Activated CD4-positive, alpha-beta T cell treated with anti-CD3 and anti-CD28 coated beads, Interleukin-2, amount 50 U/mL, for 4 hours (primary cell): ENCODE measurements at places on chromosomes 7 and 10.

DNA sequence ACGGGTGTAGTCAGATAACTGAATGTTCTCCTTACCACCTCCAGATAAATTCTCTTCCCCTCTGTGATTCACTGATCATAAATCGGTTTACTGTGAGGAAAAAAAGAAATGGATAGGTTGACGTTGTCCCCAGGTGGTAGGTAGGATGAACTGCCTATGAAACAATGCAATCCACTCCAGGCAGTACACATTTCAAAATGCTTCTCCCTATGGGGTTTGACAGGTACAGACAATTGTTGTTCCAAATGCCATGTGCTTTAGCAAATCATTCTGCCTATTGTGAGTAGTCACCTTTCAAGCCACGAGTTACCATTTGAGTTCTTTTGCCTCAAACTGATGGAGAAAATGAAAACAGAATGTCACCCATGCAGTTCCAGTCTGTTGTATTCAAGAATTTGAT, 21.8 kb downstream of the VIM start:
- DNase-seq, result no peak

DNA sequence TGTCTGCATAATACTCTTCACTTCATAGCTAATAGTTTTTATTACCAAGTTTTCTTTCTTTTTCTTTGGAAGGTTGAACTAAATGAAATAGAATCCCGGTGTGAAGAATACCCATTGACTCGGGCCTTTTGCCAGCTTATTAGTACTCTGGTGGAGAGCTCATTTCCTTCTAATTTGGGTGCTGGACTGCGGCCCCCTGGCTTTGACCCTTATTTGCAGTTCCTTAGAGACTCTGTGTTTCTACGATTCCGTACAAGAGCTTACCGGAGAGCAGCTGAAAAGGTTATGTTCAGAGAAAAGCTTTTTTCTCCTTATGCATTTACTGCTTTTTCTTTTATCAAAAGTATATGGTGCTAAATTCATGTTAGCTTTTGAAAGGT, 40.2 kb downstream of the NUP205 start:
- no peak for DNase-seq

DNA sequence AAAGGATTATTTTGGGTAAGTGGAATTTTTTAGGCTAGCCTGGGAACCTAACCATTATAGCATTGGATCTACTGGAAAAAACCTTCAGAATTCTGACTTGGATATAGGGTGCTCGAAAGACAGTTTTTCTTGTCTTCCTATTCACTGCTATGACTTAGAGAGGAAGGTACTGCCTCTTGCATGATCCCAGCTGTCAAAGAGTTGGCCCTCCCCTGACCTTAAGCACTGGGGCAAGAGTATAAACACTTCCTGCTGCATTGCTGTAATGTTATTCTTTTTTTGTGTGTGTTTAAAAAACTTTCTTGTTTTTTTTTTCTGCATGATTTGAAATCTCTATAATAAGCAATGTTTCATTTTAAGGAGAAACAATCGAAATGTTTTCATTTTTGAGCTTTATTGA, 113.0 kb downstream of the LRMDA start:
- no peak for DNase-seq

DNA sequence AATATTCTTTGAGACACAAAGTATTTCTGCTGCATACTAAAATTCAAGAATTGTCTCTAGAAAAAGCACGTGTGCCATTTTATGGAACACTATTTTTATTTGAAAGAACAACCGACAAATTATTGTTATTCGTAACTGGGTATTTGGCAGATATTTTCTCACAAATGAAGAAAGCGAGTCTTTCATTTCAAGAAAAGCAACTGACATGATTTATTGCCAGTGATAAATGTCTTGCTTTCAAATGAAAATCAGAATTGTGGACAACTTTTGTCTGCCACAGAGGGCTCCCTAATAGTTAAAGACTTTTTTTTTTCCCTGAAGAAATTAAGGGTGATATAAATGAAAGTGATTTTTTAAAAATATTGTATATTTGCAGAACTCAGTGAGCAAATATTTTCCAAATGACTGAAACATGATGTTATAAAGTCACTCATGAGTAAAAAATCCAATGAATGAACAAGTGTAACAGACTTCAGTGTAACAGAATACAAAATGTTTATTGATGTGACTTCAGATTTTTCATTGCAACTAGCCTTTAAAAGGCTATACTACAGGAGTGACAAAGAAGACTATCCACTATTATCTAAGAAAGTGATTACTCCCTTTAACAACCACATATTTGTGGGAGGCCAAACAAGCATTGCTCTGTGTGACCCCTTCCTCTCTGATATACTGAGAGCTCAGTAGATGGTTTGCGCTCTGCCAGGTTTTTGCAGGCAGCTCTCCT, 49.0 kb upstream of the SEMA3E start:
- no peak for DNase-seq

DNA sequence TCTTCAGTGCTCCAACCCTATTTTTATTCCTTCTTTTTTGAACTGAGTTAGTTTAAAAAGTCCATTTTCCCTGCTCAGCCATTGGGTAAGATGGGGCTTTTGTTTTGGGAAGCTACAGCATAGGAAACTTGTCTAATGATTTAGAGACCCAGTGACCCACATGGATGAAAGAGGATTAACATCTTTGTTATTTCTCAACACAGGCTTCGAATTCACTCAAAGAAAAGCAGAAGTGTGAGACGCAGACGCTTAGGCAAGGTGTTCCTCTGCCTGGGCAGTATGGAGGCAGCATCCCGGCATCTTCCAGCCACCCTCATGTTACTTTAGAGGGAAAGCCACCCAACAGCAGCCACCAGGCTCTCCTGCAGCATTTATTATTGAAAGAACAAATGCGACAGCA, 152.0 kb downstream of the HDAC9 start:
- no peak for DNase-seq

DNA sequence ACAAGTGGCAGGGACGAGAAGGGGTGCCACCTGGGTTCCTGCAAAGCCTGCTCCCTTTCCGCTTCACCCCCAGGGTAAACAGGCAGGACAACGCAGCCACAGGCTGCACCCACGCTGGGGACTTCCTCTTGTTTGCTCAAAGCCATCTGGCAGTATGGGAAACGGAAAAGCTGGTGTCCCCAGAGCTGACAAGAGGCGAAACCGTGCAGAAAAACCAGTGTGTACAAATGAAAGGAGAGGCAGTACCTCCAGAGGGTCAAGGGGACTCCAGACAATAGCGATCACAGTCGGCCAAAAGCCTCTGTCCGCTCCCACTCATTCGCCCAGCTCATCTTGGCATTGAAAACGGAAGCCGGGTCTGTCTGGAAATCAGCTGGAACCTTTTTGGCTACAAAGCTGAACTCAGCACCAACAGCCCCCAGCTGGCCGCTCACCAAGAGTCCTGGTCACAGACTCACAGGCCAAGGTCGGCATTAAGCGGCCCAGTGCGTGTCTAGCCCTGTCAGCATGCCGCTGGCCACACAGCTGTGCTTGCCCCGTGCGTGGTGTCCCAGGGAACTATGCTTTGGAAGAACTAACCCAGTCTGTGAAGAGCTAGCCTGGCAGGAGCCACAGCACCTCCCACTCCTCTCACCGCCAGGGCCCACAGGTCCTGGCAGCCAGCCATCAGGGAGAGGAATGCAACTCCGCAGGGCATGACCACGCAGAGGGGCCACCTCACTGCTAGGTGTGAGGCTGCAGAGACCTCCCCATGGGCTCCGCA, 10.4 kb downstream of the TNS3 start:
- no peak for DNase-seq

DNA sequence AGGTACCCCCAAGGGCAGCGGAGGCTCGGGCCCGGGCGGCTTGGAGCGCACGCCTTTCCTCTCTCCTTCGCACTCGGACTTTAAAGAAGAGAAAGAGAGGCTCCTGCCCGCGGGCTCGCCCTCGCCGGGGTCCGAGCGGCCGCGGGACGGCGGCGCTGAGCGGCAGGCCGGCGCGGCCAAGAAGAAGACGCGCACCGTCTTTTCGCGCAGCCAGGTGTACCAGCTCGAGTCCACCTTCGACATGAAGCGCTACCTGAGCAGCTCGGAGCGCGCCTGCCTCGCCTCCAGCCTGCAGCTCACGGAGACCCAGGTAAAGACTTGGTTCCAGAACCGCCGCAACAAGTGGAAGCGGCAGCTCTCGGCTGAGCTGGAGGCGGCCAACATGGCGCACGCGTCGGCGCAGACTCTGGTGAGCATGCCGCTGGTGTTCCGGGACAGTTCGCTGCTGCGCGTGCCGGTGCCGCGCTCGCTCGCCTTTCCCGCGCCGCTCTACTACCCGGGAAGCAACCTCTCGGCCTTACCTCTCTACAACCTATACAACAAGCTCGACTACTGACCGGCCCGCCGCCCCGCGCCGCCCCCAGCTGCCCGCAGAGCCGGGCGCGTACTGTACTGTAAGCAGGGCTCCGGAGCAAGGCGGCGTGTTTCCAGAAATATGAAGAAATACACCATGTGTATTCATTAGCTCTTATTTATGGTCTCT, 1.8 kb downstream of the HMX2 start:
- DNase-seq, result no peak

GRCh38 chr7:106657085-106657991, 3.6 kb downstream of the CCDC71L start:
- no peak for DNase-seq

- no peak for DNase-seq
Observed at GRCh38 chr10:78025685-78026364, 3.5 kb downstream of the POLR3A start.

DNA sequence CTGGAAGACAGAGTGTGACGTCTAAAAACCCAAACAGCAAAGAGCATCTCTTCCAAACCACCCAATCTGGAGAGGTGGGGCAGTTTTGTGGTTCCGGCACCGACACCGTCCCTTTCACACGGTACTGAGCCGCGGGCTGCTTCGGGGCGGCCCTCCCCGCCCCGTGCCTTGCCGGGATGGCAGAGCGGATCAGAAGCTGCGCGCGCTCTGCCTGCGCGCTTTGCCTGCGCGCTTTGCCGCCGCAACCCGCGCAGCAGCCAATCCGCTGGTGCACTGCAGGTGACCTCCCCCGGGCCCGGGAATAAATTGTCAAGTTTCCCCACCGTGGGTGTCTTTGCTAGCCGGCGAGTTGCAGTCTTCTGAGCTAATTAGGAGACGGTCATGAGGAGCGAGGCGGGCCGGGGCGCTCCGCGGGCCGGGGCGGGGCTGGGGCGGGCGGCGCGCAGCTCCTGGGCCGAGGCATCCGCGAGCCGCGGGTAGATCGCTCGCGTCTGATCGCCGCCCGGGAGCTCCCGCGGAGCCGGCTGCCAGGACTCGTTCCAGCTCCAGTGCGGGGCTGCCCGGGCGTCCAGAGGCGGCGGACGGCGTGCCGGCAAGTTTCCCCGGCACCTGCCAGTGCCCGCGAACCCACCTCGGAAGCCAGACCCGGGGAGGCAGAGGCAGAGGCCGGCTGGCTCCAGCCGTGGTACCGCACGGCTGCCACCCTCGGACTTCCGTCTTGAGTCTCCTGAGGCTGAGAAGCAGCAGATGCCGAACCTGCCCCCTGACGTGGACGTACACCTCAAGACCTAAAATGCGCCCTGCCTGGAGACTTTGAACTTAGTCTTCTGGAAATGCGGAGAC, 536.0 kb upstream of the GALNT17 start:
- DNase-seq, result no peak
